ENCODE measurements at places on chromosomes 11 and 22.

DNA sequence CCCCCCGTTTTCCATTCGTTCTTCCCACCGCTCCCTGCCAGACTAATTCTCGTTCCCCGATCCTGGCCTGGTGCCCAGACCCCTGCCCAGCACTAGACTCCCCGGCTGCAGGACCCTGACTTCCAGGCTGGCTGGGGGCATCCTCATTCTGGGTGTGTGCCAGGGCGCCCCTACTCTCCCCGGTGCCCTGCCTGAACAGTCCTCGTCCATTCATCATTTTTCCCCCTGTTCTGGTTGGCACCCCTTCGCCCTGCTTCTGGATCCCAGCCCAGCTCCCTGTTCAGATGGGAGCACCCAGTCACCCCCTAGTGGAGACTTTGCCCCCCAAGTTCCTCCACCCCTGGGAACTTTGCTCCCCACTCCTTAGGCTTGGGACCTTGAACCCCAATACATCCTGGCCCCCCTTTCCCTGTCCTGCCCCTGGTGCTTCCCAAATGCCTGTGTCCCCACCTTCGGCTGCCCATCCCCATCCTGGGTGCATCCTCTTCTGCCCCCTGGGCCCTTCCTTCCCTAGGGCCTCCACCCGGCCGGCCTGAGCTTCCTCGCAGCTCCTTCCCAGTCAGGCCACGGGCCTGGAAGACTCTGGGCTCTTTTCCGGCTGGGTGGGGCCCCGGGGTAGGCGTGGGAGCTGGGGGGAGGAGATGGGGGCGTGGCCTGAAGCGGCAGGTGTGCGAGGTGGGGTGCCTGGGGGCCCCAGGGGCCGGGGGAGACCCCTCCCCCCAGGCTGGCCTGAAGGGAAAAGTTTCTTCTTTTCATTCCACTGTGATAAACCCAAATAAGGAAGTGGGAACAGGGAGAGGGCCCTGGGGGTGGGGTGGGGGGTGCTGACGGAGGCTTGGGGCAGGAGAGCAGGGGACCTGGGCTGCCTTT lies 908 bp downstream of the PLCB3 start:
- no peak for DNase-seq

DNA sequence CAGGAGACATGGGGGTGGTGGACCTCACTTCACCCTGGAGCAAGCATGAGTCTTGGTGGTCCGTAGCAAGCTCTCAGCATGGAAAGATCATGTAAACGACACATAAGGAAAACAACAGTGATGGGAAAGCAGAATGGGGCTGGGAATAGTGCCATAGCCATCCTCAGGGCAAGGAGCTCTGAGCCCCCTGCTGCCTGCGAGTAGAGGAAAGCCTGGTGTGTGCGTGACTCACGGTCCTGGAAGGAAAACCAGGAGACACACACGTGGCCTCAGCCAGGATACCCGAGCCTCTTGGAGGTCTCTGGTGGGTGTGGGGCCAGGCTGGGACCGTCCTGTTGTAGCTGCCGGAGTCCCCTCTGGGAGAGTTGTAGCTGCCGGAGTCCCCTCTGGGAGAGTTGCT lies 12.4 kb downstream of the SHANK3 start:
- DNase-seq, result peak; percentile 8

GRCh38 chr22:44395118-44396005 lies 82.6 kb upstream of the SHISAL1 start:
- DNase-seq, result no peak

GRCh38 chr11:42417691-42418090 lies 894.1 kb upstream of the API5 start:
- no peak for DNase-seq

DNA sequence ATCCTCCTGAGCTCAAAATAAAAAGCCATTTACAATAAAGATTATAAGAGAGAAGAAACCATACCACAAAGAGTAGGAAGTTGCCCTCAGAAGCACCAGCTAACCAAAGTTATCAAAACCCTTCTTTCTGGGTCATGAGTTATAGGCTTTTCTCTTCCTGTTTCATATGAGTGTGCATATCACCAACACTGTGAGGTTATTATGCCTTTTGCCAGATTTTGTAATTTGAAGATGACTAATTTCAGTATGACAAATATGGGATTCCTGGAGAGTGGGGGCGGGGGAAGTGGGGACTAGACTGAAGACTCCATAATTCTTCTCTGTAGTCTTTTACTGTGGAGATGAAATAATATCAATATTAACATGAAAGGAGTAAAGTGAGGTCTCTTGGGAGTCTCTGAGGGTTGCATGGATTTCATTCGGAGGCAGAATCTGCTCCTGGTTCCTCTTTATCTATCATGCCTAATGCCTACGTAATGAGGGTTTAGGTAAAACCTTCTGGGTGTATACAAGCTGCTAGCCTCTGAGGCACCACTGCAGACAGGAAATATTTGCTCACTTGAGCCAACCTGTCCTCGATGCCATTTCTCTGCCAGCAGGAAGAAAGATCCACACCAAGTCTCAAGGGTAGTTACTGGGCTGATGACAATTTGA lies 2.1 kb downstream of the LPXN start:
- no peak for DNase-seq

- no peak for DNase-seq
These were observed 134.9 kb downstream of the METTL15 start for GRCh38 chr11:28243061-28243460.

DNA sequence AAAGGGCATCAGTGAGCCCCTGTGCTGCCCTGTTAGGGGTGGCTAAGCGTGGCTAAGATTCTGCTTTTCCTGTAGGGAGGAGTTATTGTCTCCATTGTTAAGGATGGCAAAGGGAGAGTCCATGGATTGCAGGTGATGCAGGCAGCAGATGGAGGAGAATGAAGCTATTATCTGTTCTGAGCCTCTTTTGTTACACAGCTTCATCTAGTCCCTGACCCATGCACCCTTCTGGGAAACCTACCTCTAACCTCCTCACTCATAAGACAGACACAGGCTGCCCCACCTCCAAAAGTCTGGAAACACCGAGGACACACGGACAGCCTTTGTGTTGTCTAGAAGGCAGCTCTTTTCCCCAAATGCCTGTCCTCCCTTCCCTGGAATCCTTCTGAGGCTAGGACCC lies 13.7 kb downstream of the SMIM38 start:
- DNase-seq, result no peak

DNA sequence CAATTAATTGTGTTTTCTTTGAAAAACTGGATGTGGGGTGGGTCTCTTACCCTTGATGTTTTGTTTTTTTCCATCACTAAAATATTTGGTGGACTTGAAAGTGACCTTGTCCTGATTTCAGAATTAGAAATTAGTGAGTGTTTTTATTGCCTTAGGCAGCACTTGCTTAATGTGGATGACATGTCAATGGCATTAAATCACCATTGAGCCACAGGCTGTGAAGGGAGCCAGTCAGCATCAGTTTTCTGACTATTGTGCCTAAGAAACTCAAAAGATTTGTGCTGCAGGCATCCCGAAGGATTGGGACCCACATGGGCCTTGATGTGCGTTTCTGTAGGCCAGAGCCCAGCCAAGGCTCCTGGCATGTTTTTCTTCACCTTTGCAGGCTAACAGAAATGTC lies 53.8 kb downstream of the SWAP70 start:
- DNase-seq, result no peak

DNA sequence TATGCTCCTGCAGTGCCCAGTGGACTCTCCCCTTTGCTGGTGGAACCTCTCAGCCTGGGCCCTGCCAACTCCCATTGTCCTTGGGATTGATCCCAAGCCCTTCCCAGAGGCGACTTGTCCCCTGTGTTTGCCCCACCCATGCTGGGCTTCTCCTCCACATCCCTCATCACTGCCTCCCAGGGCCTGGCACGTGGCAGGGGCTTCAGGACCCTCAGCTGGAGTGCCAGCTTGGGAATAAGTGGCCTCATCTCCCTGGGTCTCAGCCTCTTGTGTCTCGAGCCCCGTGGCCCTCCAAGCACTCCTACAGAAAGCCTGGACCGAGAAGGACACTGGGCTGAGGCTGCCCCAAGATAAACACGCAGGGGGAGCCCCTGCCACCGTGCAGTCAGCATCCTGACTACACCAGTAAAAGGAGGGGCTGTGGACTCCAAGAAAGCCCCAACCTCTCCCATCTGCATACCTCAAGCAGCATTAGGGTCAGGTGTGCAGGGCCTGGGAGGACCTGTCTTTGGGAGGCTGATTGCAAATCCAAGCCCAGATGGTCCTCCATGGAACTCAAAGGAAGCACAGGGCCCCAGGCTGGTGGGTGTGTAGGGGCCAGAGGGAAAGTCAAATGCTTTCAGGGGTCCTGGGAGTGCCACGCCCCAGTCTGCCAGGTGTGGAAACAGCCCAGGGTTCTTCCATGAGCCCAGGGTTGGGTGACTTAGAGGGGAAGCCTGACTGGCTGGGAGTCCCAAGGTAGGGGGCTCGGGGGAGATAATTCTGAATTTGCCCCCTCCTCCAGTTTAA lies 9.5 kb upstream of the GNAZ start:
- no peak for DNase-seq

- DNase-seq, result no peak
These were observed 561.9 kb upstream of the ANO5 start for GRCh38 chr11:21630934-21631478.

- no peak for DNase-seq
These were observed 158.1 kb upstream of the MTNR1B start for GRCh38 chr11:92811341-92811740.

GRCh38 chr11:134760299-134760698 lies 348.3 kb upstream of the B3GAT1 start:
- no peak for DNase-seq

DNA sequence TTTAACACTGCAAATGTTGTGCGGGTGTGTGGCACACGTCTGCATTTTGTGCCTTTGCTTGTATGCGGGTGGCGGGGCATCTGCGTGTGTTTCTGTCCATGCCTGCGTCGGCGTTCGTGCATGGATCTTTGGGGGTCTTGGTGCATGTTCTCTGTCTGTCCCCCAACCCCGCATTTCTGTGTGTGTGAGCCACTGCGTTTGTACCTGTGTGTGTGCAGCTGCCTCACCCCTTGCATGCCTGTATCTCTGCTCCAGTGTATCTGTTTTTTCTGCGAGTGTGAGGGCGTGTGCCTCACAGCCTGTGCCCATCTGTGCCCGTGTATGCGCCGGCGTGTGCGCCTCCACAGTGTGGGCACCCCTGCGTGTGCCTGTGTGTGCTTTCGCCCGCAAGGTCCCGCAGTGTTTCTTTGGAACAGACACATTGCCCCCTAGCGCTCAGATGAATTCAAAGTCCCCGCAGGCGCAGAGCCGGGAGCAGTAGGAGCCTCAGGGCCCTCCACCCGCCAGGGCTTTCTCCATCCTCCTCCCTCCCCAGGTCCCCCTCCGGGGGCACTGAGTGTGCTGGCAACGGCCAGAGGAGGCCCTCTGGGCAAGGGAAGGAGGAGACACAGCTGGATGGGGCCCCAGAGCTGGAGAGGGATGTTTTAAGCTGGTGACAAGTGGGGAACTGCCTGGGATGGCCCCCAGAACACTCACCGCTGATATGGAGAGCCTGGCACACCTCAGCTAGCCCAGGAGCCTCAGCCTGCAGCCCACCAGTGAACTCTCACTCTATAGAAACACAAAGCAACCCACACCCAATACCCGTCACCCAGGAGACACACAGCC lies 3.1 kb upstream of the MN1 start:
- peak; percentile 57 for DNase-seq

DNA sequence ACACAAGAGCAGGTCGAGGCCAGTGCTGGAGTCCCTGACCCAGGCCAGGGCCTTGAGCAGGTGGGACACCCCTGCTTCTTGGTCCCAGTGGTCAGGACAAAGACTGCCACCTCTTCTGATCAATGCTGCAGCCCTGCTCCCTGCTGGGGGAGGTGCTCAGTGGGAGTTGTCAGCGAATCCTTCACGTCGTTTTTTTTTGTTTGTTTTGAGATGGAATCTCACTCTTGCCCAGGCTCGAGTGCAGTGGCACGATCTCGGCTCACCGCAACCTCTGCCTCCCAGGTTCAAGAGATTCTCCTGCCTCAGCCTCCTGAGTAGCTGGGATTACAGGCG lies 34.7 kb downstream of the NUP50 start:
- DNase-seq, result no peak

DNA sequence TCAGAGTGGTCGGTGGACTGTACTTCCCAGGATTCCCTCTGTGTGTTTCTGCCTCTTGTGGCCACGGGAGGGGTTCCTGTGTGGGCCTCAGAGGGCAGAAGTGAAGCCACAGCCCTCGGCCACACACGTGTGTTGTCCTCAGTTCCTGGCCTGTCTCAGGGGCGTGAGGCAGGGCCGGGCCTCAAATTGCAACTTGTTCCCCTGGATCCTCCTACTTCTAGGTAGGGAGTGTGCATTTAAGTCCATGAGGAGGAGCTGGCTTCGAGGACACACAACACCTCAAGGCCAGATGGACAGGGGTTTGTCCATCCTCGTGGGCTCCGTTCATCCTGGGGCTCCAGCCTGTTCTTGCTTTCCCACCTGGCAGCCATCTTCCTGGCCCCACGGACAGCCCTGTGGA lies 573.0 kb downstream of the TBC1D22A start:
- no peak for DNase-seq

DNA sequence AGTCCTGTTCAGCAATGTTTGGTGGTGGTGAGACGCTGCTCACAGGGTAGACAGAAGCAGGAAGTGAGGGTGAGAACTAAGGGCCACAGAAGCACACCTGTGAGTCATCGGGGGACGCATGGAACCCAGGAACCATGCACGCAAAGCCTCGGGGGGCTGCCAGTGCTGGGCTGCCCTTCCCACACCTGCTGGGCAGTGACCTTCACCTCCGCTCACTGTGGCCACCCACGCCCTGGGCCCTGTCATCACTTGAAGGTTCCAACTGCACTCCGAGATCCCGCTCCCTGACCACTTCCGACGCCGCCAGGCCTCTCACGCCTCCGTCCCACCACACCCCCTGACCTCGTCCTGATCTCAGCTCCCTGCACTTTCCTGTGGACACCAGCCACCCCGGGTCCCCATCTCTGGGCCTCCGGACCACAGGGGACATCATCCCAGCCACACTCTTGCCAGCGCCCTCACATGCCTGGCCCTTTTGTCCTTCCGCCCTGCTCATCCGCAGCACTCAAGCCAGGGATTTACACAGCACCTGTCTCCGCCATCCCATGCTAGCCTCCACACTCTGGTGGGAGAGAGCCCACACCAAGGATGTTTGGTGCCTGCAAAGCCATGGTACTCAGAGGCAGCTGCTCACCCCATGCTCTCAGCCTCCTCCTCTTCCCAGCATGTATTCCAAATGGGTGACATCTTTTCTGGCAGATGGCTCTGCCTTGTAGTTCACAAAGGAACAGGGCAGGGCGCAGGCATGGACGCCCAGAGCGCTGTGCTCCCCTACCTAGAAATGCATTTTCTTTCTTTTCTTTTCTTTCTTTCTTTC lies 23.1 kb upstream of the ATXN10 start:
- no peak for DNase-seq

GRCh38 chr11:118916842-118917388 lies 8.8 kb downstream of the BCL9L start:
- no peak for DNase-seq

DNA sequence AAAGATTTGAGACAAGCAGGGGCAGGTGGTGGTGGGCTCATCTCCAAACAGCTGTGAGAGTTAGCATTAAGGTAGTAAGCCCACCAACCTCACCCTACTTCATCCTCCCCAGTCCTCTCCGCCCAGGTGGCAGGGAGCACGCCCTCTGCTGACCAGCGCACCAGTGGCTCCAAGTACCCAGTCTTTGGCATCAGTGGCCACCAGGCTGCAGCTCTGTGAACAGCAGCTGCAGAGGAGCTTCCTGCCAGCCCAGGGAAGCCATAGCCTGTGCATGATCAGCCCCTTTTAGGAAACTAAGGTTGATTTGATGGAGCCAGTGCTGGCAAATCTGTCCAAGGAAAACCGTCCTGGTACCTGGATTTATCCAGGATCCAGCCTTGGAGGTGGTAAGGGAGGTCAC lies 21.7 kb downstream of the CAVIN3 start:
- DNase-seq, result peak; percentile 33

GRCh38 chr22:46275455-46276122 lies 7.8 kb downstream of the TTC38 start:
- DNase-seq, result no peak

Data from progenitor cell of endocrine pancreas (in vitro differentiated cells).